ENCODE measurements at places on chromosomes 4 and X.

- no peak for DNase-seq
Measured at GRCh38 chr4:76556452-76556851, 121.4 kb downstream of the SHROOM3 start.

DNA sequence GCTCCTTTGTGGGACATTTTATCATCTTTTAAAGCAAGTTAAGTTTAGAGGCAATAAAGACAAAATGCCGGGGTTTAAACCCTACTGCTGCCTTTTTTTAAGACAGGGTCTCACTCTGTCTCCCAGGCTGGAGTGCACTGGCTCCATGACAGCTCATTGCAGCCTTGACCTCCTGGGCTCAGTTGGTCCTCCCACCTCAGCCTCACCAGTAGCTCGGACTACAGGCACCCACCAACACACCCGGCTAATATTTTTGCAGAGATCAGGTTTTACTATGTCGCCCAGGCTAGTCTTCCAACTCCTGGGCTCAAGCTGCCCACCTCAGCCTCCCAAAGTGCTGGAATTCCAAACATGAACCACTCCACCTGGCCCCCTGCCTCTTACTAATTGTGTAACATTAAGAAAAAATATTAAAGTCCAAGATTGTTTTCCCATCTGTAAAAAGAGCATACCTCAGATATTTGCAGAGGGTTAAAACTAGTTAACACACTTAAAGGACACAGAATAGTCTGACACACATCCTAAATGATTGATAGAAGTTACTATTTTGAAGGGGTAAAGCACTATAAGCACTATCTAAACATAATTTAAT, 9.8 kb downstream of the HNRNPD start:
- DNase-seq: no peak

DNA sequence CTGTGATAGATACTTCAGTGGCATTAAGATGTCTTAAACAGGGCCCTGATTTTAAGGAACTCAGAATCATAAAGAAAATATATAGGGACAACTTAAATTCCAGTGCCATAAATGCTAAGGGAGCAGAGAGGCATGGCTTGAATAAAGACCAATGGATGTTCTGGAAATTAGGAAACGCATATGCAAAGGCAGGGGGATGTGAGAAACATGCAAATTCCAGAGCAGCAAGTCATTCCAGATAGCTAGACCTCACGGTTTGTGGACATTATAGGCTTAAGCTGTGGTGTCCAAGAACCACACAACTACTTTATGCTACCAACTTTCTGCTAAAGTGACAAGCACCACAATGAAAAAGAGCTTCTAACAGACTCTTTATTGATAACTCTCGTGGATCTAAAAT, 132.6 kb upstream of the ANK2 start:
- no peak for DNase-seq

GRCh38 chrX:22313766-22314165, 41.1 kb downstream of the CBLL2 start:
- no peak for DNase-seq

DNA sequence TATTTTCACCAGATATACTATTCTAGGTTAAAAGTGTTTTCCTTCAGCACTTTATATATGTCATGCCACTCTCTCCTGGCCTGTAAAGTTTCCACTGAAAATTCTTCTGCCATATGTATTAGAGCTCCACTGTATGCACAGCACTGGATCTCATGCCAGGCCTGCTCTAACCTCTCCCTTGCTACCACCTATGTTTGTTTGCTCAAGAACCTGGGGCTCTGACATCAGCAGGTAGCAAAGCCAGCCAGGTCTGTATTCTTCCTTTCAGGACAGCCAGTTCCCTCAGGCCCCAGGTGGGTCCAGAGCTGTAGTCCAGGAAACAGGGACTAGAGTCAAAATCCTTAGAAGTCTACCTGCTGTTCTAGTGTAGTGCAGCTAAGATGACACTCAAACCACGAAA, 19.1 kb upstream of the MUC7 start:
- DNase-seq: no peak

GRCh38 chr4:78704981-78705683, 71.0 kb upstream of the BMP2K start:
- no peak for DNase-seq

DNA sequence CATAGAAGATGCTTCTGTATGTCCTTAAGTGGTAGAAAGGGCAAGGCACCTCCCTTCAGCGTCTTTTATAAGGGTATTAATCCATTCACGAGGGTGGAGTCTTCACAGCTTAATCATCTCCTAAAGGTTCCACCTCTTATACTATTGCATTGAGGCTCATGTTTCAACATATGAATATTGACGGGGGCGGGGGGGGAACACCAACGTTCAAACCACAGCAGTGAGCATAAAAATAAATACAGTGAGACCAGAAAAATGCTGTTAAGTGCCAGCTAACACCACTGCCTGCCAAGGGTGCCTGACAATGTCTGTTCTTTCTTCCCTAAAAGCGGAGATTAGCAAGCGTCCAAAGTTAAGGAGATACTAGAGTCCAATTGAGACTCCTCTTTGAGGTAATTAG, 323.3 kb downstream of the STK32B start:
- DNase-seq: no peak

GRCh38 chr4:169207436-169208089, 63.2 kb downstream of the SH3RF1 start:
- DNase-seq: no peak

GRCh38 chrX:135424469-135424868, 2.7 kb downstream of the SMIM10L2A start:
- no peak for DNase-seq

GRCh38 chr4:145130788-145131399, 32.8 kb downstream of the ABCE1 start:
- DNase-seq: no peak

- no peak for DNase-seq
Measured at GRCh38 chrX:69027181-69028005, 137.9 kb downstream of the PJA1 start.

GRCh38 chr4:125316791-125317524, 2.2 kb downstream of the FAT4 start:
- DNase-seq: no peak

- DNase-seq: no peak
Measured at GRCh38 chr4:38106886-38107514, 146.8 kb downstream of the PTTG2 start.

DNA sequence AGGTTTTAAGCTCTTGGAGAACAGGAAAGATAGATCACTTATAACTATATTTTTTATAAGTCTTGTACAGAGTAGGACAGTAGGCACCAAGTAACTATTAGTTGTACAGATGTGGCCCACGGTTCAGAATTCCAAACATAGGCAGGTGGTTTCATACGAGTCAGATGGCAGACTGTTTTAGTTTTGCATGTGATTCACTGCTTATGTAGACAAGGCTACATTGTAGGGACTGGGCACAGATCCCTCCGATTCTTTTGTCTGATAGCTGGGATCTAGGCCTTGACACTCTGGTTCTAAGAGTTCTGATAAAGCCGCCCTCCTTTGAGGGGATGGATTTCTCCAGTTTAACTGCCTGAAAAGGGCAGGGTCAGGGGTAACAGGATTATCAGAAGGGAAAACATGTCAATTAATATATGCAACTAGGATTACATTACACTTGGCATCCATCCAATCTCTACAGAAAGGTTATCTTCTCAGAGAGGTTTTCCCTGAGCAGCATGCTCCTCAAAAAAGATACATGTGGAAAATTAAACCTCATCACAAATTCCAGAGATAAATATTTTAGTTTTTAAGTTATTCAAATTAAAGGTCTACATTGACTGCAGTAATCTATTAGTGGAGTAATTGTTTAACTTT, 87.8 kb downstream of the SPRY1 start:
- no peak for DNase-seq

- no peak for DNase-seq
Measured at GRCh38 chrX:134186362-134187121, 50.4 kb upstream of the CCDC160 start.

DNA sequence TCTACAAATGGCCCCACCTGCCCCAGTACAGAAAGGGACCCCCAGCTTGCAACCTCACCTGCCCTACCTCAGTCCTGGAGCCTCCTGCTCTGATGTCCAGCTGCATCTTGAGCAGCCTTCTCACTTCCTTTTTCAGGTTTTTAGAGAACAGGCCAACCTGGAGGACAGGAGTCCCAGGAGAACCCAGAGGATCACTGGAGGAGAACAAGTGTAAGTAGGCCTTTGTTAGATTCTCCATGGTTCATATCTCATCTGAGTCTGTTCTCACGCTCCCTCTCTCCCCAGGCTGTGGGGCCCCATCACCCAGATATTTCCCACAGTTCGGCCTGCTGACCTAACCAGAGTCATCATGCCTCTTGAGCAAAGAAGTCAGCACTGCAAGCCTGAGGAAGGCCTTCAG, 3.6 kb downstream of the MAGEA11 start:
- DNase-seq: no peak

GRCh38 chr4:184937030-184937710, 81.1 kb upstream of the HELT start:
- DNase-seq: no peak

All from NCI-H774 (cell line).